ENCODE measurements at places on chromosomes 3 and 15. TPM values are rescaled to one million over a fixed set of nuclear protein-coding genes. Genes with fewer than 3 reads are reported as not detected.

GRCh38 chr3:102114264-102114979 lies 265.1 kb downstream of the NFKBIZ start:
- H3K4me3 ChIP-seq, result no peak overlapping the region
- H3K4me1 ChIP-seq, result peaks cover 8% of the 10 kb centered on the region
- no peak overlapping the region for H3K27ac ChIP-seq

Gene ILDR1
- 2.9 TPM for total RNA-seq

DNA sequence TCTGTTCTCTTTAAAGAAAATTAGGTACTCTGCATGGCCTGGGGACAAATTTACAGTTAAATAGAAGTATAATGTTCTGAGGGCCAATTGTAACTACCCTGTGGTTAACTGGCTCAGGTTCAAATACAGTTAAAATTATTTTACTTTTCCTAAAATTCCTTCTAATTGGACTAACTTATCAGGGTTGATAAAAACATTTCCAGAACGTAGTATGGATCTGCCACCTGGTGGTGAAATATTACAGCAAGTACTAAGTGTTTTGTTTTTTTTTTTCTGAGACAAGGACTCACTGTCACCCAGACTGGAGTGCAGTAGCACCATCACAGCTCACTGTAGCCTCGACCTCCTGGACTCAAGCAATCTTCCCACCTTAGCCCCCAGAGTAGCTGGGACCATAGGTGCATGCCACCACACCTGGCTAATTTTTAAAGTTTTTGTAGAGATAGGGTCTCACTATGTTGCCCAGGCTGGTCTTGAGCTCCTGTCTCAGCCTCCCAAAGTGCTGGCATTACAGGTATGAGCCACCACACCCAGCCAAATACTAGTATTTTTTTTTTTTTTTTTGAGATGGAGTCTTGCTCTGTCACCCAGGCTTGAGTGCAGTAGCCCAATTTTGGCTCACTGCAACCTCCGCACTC lies 29.2 kb downstream of the NEO1 start:
- H3K4me1 ChIP-seq, result peaks cover 18% of the 10 kb centered on the region
- peak; percentile 24 for DNase-seq
- no peaks in the 10 kb centered on the region for H3K36me3 ChIP-seq
- no peaks in the 10 kb centered on the region for H3K27me3 ChIP-seq

GRCh38 chr15:29942143-29942542 lies 119.9 kb upstream of the TJP1 start:
- no peak overlapping the region for H3K4me3 ChIP-seq
- no peaks in the 10 kb centered on the region for H3K4me1 ChIP-seq
- DNase-seq, result no peak
- H3K27me3 ChIP-seq, result no peaks in the 10 kb centered on the region
- no peak overlapping the region for H3K27ac ChIP-seq
- no peaks in the 10 kb centered on the region for H3K36me3 ChIP-seq

Gene FOXB1
- not detected for total RNA-seq

Gene FAN1
- total RNA-seq, result 12.5 TPM

- no peaks in the 10 kb centered on the region for H3K4me1 ChIP-seq
- no peaks in the 10 kb centered on the region for H3K27me3 ChIP-seq
- no peak for DNase-seq
- H3K27ac ChIP-seq, result no peak overlapping the region
Observed at GRCh38 chr3:164377466-164377865, 700.8 kb downstream of the SI start.

DNA sequence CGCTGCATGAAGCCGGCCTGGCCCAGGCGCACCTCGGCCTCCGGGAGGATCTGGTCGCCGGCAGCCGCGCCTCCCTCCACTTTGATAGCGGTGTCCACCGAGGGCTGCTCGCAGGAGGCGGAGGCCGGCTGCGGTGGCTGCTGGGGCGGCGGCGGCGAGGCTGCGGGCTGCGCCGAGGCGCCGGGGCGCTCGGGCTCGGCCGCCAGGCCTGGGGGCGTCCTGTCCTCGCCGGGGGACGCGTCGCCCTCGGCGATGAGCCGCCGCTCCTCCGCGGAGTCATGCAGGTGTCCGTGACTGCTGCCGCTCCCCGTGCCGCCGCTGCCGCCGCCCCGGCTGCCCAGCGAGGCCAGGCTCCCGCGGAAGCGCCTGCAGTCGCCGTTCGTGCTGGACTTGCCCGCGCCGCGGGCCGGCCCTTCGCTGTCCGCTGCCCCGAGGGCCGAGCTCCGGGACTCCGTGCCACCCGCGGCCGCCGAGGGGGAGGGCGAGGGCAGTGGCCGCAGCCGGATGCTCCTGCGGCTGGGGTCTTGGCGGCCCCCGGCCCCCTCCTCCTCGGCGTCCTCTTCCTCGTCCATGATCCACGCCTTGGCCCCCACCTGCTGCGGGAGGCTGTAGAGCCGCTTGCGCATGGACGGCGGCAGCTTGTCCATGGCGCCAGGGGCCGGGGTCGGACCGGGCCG lies 996 bp downstream of the HCN4 start:
- H3K4me1 ChIP-seq, result peaks cover 31% of the 10 kb centered on the region
- no peak overlapping the region for H3K27ac ChIP-seq
- no peak for DNase-seq
- H3K4me3 ChIP-seq, result no peak overlapping the region
- H3K27me3 ChIP-seq, result no peaks in the 10 kb centered on the region
- H3K36me3 ChIP-seq, result no peaks in the 10 kb centered on the region

GRCh38 chr15:66773129-66773873 lies 71.3 kb downstream of the SMAD6 start:
- H3K4me3 ChIP-seq, result no peak overlapping the region
- no peaks in the 10 kb centered on the region for H3K27me3 ChIP-seq
- H3K4me1 ChIP-seq, result peaks cover 59% of the 10 kb centered on the region

Gene CTDSPL2
- 10.9 TPM for total RNA-seq

- no peak for DNase-seq
- H3K27me3 ChIP-seq, result no peaks in the 10 kb centered on the region
- no peaks in the 10 kb centered on the region for H3K36me3 ChIP-seq
- H3K4me1 ChIP-seq, result no peaks in the 10 kb centered on the region
- H3K27ac ChIP-seq, result no peak overlapping the region
Observed at GRCh38 chr15:97706059-97706458, 254.4 kb upstream of the ARRDC4 start.

- no peak overlapping the region for H3K27ac ChIP-seq
- DNase-seq, result no peak
- H3K27me3 ChIP-seq, result no peaks in the 10 kb centered on the region
- H3K4me1 ChIP-seq, result no peaks in the 10 kb centered on the region
- no peak overlapping the region for H3K4me3 ChIP-seq
- no peaks in the 10 kb centered on the region for H3K36me3 ChIP-seq
Observed at GRCh38 chr15:42999201-42999779, 78.7 kb upstream of the TTBK2 start.

DNA sequence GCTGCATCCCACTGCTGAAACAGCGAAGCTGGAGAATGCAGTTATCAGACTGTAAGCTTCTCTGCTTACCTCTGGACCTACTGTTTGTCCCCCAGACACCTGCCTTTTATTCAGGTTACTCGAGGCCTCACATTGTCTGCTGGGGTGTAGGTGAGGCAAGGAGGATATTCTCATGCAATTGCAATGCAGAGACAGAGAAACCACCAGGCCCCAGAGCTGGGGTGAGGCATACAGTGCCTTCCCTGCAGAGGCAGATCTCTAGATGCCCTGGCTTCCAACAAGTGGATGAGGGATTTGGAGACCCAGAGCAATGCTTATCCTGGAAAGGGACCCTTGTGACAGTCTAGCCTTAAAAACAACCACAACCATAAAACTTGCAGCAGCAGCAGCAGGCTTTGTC lies 263.4 kb upstream of the ST8SIA2 start:
- H3K4me3 ChIP-seq, result no peak overlapping the region
- H3K27ac ChIP-seq, result no peak overlapping the region
- no peaks in the 10 kb centered on the region for H3K36me3 ChIP-seq
- no peaks in the 10 kb centered on the region for H3K27me3 ChIP-seq

Gene LRRC2
- 2.3 TPM for total RNA-seq

Gene CCR8
- total RNA-seq, result not detected

Gene TGM4
- not detected for total RNA-seq

DNA sequence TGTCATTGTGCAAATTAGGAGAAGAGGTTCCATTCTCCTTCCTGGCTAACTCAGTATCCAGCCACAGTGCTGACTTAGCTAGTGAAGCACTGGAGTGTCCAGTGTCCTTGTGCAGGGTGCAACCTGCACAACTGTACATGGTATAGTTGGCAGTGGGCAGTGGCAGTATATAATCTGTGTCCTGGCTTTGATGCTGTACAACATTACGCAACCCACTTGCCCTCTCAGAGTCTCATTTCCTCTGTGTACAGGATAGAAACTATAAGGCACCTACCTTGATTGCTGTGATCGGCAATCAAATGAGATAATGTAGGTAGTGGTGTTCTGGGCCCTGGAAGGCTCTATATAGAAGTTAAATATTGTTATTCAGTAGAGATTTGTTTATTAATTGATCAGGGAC lies 333.6 kb downstream of the CLSTN2 start:
- no peak overlapping the region for H3K27ac ChIP-seq
- DNase-seq, result no peak
- H3K27me3 ChIP-seq, result no peaks in the 10 kb centered on the region
- H3K4me1 ChIP-seq, result no peaks in the 10 kb centered on the region

DNA sequence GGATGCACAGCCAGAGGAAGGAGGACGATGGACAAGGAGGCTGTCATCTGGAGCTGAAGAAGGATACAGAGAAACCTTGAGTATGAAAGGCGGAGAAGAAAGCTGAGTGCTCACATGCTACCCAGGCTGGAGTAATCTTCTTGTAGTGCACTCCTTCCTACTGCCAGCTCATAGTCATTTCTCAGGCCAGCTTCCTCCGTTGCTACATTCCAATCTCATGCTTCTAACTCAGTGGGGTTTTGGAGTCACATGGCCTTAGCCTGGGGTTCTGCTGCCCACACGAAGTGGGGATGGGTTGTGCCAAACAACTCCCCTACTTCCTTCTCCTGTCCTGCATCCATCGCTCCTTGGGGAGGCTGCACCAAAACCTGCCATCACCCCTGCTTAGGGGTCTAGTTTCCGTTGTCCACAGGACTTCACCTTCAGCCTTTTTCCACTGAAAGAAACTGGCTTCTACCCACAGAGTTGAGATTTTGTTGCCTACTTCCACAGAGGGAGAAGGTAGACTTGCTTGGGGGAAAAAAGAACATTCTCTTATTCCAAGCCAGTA lies 239.9 kb downstream of the EPHB1 start:
- DNase-seq, result no peak
- no peak overlapping the region for H3K4me3 ChIP-seq
- no peaks in the 10 kb centered on the region for H3K27me3 ChIP-seq
- no peaks in the 10 kb centered on the region for H3K4me1 ChIP-seq

Gene SCN10A
- not detected for total RNA-seq

DNA sequence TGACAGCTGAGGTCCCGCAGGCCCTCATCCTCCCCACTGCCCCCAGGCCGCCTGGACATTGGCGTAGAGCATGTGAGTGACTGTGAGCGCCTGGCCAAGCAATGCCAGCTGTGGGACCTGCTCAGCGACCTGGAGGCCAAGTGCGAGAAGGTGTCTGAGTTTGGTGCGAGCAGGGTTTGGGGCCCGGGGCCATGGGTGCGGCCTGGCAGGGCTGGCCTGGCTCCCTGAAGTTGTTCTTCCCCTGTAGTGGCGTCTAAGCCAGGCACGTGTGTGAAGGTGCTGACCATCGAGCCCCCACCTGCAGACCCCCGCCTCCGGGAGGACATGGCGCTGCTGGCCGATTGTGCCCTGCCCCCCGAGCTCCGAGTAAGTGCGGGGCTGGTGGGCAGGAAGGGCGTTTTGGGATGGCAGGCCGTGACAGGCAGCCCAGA lies 4.2 kb downstream of the ABTB1 start:
- peaks cover 15% of the 10 kb centered on the region for H3K4me1 ChIP-seq
- H3K27me3 ChIP-seq, result no peaks in the 10 kb centered on the region
- H3K36me3 ChIP-seq, result no peaks in the 10 kb centered on the region
- peak; percentile 3 for DNase-seq
- H3K4me3 ChIP-seq, result no peak overlapping the region

DNA sequence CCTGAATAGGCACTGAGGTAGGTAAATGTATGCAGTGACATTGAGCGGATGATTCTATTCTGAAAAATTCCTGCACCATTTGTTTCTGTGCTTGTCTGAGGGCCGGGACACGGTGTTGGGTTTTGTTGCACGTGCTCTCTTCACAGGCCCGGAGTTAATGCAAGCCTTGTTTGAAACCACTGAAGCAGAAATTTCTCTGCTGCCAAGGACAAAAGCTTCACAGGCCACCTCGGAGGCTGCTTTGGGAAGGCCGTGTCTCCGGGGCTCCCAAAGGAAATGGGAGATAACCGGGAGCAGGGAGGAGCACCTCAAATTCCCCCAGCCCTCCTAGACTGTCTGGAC lies 179.4 kb downstream of the OPA1 start:
- no peaks in the 10 kb centered on the region for H3K36me3 ChIP-seq
- DNase-seq, result no peak
- H3K27me3 ChIP-seq, result no peaks in the 10 kb centered on the region
- no peaks in the 10 kb centered on the region for H3K4me1 ChIP-seq
- H3K4me3 ChIP-seq, result no peak overlapping the region

DNA sequence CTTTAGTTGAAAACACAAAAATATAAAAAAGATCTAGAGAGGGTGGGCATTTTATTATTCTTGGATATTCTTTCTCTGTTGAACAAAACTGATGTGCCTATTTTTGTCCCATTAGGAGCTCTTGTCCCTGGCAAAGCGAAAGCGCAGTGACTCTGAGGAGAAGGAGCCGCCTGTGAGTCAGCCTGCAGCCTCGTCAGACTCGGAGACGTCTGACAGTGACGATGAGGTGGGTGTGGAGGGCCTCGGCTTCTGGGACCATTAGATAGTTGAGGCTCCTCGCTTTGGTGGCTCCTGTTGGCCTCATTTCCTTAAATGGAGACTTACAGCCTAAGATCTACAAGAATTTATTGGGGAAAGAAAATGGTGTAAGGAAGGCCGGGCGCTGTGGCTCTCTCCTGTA lies 21.3 kb downstream of the RTF1 start:
- no peak overlapping the region for H3K27ac ChIP-seq
- H3K27me3 ChIP-seq, result no peaks in the 10 kb centered on the region
- no peaks in the 10 kb centered on the region for H3K4me1 ChIP-seq
- no peak for DNase-seq
- no peaks in the 10 kb centered on the region for H3K36me3 ChIP-seq

GRCh38 chr3:183410280-183410679 lies 18.1 kb downstream of the MCF2L2 start:
- no peak overlapping the region for H3K27ac ChIP-seq
- peaks cover 10% of the 10 kb centered on the region for H3K4me1 ChIP-seq
- H3K27me3 ChIP-seq, result no peaks in the 10 kb centered on the region

DNA sequence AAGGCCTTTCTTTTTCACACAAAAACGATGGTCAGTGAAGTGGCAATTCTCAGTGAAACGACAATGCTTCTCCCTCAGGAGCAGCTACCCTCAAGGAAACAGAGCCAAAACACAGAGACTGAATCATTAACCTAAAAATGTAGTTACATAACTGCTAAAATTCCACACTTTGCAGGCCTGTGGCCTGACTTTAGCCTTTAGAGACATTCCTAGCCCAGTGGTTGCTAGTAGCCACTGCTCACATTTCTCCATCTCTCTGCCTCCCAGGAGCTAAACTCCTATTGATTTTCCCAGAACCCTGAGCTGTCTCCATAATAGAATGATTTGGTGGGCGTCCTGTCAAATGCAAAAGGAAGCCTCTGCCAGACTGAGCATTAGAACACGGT lies 630.1 kb upstream of the KCNMB2 start:
- peaks cover 14% of the 10 kb centered on the region for H3K4me1 ChIP-seq
- no peak overlapping the region for H3K4me3 ChIP-seq
- DNase-seq, result peak; percentile 36
- peak overlapping the region; percentile 18 for H3K27ac ChIP-seq

Gene CILP
- 4.4 TPM for total RNA-seq

GRCh38 chr3:170414202-170414663 lies 4.4 kb upstream of the CLDN11 start:
- H3K4me1 ChIP-seq, result peaks cover 11% of the 10 kb centered on the region
- no peak overlapping the region for H3K27ac ChIP-seq
- H3K4me3 ChIP-seq, result no peak overlapping the region
- peak; percentile 23 for DNase-seq
